ENCODE measurements at places on chromosomes 7 and 10. TPM values are rescaled to one million over a fixed set of nuclear protein-coding genes. Genes with fewer than 3 reads are reported as not detected.

DNA sequence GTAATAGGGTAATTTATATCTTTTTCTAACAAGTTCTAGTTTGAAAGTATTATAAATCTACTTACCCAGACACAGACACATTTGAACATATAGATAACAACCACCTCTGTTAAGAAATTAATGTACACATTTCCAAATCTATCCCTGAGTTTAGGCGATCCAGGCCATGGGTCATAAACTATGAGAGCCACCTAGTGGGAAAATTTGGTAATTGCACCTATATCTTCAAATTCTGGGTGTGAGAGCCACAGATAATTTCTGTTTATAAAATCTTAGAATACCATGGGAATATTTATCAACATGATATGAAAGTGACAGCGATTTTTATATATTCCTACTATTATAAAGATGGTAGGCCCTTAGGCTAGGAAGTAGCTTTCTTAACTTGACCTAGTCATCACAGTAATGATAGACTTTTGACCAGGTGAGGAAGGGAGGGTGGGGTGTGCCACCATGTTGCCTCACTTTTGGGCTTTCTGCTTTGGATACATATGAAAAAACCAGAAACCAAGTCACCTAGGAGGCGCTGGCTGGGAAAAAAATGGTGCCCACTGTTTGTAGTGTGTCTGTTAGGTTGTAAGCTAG lies 8.0 kb upstream of the EPHA1 start:
- DNase-seq: no peak

- no peak for DNase-seq
These were observed 167.3 kb upstream of the MYO3A start for GRCh38 chr10:25766687-25767221.

GRCh38 chr10:58479045-58479444 lies 33.6 kb upstream of the BICC1 start:
- DNase-seq: no peak

GRCh38 chr7:55425141-55425752 lies 60.1 kb downstream of the LANCL2 start:
- DNase-seq: no peak

DNA sequence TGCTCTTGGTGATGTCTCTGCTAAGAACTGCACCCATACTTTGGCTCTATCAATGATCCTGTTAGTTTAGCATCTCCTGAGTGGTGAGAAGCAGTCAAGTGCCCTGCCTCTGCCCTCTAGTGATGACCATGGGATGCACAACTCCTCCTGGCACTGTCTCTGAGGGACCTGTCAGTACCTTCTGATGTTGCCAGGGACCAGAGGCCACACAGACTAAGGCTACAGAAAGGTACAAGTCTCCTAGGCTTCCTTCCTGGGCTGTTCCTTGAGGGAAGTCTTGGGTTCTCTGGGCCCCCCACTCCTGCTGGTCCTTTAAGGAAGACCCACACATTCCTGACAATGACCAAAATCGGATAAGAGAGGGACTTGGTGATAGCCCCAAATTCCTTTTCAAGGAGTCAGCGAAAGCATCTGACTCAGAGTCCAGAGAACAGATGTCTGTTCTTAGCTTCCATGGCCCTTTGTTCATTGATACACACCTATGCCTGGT lies 15.3 kb downstream of the NKX2-3 start:
- DNase-seq: no peak

DNA sequence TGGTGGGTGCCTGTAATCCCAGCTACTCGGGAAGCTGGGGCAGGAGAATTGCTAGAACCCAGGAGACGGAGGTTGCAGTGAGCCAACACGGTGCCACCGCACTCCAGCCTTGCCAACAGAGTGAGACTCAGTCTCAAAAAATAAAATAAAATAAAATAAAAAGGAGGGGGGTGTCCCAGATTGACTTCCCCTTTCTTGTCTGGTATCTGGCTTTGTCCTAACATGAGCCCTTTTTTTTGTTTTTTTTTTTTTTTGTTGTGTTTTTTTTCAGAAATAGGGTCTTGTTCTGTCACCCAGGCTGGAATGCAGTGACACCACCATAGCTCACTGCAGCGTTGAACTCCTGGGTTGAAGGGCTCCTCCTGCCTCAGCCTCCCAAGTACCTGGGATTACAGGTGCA lies 4.7 kb downstream of the CASP2 start:
- DNase-seq: no peak

DNA sequence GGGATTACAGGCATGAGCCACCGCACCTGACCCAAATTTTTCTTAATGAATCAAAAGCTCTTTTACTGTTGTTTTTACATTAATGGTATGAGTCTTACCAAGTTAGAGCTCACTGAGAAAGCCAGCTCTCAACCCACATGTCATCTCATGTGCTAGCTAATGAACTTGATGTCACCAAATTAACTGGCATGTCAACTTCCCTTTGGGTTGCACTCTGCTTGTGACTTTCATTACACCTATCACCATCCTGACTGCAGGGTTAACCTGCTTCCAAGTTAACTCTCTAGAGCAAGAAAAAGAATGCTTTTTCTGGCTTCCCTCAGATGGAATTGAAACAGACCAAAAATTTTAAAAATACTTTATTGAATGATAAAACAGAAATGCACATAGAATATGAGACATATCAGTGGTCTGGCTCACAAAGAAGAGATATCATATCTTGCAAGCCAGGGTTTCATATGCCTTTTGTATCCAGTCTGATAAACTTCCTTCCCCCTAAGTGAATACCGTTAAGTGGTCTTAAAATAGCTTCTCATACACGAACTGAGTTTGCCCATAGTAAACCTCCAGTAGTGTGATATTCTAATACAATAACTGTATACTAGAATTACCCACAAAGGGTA lies 42.9 kb upstream of the TRIM24 start:
- DNase-seq: no peak

DNA sequence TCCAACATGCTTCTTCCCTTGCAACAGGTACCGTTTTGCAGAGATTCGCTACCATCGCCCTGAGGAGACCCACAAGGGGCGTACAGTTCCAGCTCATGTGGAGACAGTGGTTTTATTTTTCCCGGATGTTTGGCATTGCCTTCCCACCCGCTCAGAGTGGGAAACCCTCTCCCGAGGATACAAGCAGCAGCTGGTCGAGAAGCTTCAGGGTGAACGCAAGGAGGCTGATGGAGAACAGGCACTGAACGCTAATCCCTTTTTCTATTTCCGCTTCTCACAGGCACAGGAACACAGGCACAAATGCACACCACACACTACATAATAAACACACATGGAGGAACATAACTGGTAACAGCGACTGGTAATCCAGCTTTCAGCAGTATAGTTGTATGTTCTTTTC lies 35.2 kb downstream of the CCAR1 start:
- DNase-seq: no peak

- DNase-seq: no peak
These were observed 108.1 kb downstream of the GNAT3 start for GRCh38 chr7:80403686-80404241.

GRCh38 chr10:104589431-104589830 lies 51.7 kb upstream of the SORCS3 start:
- no peak for DNase-seq

GRCh38 chr7:112262855-112263487 lies 56.5 kb downstream of the ZNF277 start:
- DNase-seq: no peak

DNA sequence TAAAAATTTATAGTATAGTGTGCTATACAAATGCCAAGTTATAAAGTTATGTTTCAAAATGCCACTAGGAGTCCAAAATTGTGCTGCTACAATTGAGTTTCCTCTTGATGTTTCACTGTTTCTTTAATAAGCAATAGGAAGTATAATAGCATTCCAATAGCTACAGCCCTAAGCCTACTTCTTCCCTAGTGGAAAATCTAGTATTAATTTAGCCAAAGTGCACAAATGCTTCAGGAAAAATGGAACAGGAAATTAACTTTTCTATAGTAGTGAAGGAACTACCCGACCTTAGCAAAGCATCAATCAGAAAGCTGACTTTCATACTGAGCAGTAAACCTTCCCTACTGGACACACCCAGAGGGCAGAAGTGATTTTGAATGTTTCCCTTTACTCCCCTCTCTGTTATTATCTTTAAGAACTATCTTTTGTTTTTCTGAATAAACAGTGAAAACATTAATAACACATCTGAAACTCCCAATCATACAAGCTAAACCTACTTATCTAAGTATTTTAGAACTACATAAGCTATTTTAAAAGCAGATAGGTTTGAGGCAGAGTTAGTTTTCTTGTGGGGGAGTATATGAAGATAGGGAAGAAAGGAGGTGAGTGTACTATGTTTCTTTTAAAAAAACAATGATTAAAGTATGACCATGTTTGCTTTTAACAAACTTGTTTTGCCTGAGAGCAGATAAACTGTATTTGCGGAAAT lies 13.7 kb downstream of the CPED1 start:
- DNase-seq: no peak

DNA sequence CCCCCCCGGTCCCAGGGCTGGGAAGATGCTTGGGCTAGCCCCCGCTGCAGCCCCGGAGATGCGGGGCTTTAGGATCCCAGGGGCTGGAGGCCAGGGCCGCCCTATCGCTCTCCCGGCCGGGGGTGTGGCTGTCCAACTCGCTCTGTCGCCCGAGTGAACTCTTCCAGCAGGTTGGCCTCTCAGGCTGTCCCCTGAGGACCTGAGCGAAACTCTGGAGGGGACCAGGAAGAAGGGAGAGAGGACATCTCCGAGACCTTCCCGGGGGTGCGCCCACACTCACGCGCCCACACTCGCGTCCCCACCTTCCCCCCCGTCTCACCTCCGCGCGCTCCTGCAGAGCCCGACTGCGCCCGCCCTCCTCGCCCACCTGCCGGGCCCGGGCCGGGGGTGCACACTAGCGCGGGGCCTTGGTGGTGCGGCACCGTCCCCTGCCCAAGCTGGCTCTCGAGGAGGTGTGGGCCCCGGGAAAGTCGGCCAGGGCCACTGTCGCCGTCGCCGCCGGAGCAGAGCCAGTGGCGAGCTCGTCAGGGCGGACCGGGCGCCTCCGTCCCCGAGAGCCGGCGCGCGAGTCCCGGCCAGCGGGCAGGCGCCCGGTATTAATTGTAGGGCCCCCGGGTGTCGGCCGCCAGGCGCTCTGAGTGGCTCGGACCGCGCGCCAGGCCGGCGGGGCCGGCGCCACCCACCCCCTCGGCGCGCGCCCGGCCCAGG lies 101.7 kb upstream of the SVIL start:
- peak; percentile 71 for DNase-seq

- DNase-seq: no peak
These were observed 128.3 kb downstream of the ADARB2 start for GRCh38 chr10:1608851-1609647.

- DNase-seq: no peak
These were observed 48.3 kb downstream of the ZNF783 start for GRCh38 chr7:149310113-149310836.

DNA sequence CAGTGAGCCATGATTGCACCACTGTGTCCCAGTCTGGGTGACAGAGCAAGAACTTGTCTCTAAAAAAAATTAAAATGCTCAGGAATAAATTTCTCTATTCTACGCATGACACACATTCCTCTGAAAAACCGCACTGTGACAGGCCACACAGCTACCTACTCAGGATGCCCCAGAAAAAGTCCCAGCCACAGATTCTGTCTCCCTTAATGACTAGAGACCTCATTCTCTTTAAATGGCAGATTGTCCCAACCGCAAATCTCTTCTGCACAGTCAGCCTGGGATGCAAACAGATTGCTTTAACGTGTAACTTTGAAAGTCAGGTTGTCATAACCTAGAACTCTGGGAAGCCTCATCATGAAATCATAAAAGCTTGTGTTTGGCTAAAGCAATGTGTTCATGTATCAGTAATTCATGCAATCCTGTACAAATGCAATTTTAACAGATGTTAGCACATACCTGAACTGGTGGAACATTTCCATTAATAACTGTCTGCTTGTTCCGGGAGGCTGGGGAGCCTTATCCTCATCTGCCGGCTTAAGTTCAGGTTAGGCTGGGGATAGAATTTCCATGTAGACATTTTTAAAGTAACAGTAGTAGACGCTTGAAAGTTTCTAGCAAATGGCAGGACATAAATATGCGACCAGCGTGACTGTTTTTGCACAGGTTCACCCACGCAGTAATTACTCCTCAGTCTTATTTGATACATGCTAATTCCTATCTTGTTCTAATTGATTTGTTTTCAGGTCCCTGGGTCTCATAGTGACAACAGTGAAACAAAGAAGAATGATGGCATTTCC lies 26.2 kb upstream of the MSRB2 start:
- no peak for DNase-seq

GRCh38 chr10:5014936-5015335 lies 11.3 kb upstream of the AKR1C2 start:
- DNase-seq: no peak

ANKRD7 gene
- 2.1 TPM for total RNA-seq

AKR1C8 gene
- 0.31 TPM for total RNA-seq

NEURL1 gene
- 0.11 TPM for total RNA-seq

OPALIN gene
- not detected for total RNA-seq

LRGUK gene
- 0.06 TPM for total RNA-seq

AOC1 gene
- total RNA-seq: not detected

STEAP2 gene
- 42.1 TPM for total RNA-seq

PRKCQ gene
- 0.17 TPM for total RNA-seq

ZNF273 gene
- 3.9 TPM for total RNA-seq

LEP gene
- total RNA-seq: 0.15 TPM

ABCA13 gene
- total RNA-seq: not detected

SFTPD gene
- not detected for total RNA-seq

Data from right cardiac atrium (tissue), 5 donors.